ENCODE measurements at places on chromosomes 6 and 20. TPM values are rescaled to one million over a fixed set of nuclear protein-coding genes. Genes with fewer than 3 reads are reported as not detected.

Gene APCDD1L
- 0.34 TPM for total RNA-seq

Gene PEX3
- total RNA-seq = 23.0 TPM

Gene PPP1R14C
- not detected for total RNA-seq

Gene FRK
- total RNA-seq = 1.9 TPM

Gene SSTR4
- total RNA-seq = not detected

Gene NPEPL1
- 24.7 TPM for total RNA-seq

Gene PRR18
- total RNA-seq = not detected

Gene PRSS35
- total RNA-seq = 0.40 TPM

Gene SMLR1
- not detected for total RNA-seq

Gene OR5V1
- total RNA-seq = not detected

GRCh38 chr20:62064770-62065673, 659 bp downstream of the TAF4 start:
- DNase-seq = no peak

- no peak for DNase-seq
These were observed 29.2 kb downstream of the JAG1 start for GRCh38 chr20:10644458-10645204.

DNA sequence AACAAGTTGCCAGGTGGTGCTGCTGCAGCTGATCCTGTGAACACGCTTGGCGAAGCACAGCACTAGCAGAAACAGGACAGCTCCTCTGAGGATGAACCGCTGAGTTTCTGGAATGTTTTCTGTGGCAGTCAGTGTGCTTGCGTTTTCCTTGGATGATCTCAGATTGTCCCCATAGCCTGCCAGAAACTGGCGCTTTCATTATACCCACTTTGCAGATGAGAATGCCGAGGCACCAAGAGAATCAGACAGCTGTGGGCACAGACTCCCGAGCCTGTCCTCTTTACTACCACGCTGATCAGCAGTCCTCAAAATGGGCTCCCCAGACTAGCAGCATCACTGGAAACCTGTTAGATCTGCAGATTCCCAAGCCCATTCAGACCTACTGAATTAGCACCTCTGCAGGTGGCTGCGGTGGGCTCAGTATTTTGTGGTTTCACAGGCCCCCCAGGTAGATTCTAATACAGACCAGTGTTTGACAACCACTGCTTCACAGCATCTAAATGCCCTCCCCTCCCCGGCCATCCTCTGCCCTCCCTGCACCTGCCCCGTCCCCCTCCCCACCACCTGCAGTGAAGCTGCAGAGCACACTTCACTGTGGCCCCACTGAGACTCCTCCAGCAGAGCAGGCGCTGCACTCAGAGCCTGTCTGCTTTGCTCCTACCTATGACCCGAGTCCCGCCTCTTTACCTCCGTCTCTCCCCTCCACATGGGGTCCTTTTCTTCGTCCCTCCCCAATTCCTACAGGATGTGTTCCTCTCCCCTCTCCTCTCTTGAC, 29.6 kb downstream of the SPATA2 start:
- no peak for DNase-seq

DNA sequence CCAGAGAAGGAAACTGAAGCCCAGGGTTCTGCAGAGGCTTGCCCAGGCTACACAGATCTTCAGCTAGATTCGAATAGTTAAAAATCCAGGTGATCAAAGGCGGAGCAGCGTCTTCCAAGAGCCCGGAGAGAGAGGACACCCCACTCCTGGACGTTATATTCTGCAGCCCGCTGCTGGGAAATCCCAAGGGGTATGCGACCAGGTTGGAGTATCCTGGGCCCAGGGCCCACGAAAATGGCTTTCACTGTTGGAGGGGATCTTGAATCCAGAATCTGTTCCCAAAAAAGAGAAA, 44.9 kb upstream of the HLA-E start:
- DNase-seq = no peak

- no peak for DNase-seq
These were observed 157.5 kb upstream of the PMEPA1 start for GRCh38 chr20:57867181-57867803.

- DNase-seq = no peak
These were observed 18.3 kb upstream of the PLN start for GRCh38 chr6:118529756-118530155.

DNA sequence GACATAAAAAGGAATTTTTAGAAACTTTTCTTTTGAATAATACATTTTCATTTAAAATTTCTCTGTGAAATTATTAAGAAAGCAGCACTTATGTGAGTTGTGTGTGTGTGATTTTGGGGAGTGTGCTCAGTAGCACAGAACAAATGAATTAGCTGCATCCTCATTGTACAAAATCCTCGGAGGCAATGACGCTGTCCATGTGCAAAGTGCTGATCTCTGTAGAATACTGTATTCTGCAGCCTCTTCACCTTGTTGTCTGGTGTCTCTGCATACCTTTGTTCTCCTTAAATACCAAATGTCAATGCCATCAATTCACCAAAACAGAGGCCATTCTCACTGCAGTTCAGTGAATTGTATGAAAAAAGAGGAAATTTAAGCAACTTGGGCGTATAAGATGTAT, 838.4 kb downstream of the QKI start:
- peak; percentile 29 for DNase-seq

DNA sequence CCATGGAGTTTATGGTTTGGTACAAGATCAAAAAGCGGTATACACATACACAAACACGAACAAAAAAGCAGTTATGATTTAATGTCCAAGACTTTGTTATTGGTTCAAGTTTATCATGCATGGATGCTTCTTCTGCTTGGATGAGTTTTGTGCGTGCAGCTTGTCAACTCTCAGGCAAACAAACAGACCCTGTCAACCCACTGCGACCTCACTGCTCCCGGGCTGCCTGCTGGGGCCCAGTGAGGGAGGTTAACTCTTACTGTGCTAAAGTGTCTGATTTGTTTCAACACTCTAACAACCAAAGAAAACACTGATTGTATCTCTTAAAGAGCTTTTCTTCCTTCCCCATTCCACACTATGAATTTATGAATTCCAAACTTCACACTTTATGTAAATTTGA, 26.8 kb upstream of the DDR1 start:
- DNase-seq = no peak

DNA sequence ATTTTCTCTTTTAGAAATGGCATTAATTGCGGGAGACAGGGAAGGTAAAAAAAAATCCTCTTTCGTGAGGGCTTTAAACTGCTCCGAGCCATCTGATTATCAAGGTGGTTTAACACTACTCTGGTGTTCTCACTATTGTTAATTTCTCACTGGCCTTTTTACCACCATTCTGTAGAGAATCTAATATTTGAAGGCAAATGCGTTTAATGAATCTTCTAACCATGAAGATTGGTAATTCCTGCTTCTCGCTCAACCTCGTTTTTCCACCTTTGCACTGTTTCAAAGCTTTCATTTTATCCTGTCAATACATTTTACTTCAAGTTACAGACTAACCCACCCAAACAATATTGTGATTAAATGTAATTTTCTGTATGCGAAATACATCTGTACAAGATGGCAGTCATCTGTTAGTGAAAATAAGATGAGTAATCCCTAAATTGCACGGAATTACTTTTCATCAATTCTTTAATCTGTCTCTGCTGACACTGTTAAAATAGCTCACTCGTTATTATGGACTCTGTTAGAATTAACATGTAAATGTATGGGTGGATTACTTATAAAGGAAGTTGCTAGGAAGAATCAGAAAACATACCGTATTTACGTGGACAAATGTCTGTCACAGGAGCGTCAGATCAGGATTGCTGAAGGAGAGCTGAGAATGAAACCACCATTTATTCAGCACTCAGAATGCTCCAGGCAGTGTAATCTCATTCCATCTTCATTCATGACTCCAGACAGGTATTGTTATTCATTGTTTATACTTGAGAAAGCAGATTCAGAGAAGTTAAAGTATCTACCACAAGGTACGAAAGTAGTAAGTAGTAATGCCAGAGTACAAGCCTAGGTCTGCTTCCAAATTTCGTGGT, 1.1 kb upstream of the LCA5 start:
- no peak for DNase-seq

DNA sequence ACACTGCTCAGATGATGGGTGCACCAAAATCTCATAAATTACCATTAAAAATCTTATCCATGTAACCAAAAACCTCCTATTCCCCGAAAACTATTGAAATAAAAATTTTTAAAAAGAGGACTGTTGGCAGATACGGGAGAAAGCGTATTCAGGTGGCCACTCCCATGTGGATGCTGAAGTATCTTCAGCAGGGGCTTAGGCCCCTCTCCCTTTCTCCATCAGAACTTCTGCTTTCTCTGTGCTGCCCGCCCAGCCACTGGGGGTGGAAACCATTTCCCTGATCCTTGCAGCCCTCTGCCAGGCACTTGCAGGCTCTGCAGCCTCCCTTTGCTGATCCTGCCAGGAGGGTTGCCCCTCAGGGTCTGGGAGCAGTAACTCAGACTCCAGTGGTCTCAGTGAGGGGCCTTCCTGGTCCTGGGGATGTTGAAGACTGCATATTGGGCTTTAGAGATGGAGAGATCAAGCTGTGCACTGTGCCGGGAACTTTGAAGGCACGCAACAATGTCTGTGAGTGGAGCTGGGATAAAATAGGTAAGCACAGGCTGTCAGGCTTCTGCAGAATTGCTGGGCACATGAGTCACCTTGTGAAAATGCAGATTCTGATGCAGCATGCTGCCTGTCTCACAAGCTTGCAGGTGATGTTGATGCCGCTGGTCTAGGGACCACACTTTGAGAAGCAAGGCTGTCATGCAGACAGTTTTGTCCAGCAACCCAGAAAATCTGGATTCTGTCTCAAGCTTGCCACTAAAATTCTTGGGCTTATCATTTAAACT, 59.6 kb downstream of the SLC24A3 start:
- no peak for DNase-seq

DNA sequence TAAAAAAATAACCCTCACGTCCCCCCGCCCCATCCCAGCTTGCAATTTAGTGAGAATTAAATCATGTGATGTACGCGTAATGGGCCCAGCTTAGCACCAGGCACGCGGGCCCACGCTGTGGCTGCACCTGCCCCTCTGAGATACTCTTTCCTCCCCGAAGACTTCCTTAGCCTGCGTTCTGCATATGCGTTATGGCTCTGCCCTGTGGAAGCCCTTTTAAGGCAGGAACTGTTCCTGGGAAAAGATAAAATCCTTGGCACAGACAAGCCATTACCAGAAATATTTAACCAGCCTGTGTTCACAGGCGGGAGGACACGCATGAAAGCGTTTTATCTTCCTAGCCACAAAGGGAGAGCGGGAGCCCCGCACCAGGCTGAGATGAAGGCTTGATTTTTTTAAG, 311.0 kb downstream of the LRFN2 start:
- DNase-seq = no peak

- peak; percentile 50 for DNase-seq
These were observed 162.9 kb upstream of the SASH1 start for GRCh38 chr6:148179786-148180185.

DNA sequence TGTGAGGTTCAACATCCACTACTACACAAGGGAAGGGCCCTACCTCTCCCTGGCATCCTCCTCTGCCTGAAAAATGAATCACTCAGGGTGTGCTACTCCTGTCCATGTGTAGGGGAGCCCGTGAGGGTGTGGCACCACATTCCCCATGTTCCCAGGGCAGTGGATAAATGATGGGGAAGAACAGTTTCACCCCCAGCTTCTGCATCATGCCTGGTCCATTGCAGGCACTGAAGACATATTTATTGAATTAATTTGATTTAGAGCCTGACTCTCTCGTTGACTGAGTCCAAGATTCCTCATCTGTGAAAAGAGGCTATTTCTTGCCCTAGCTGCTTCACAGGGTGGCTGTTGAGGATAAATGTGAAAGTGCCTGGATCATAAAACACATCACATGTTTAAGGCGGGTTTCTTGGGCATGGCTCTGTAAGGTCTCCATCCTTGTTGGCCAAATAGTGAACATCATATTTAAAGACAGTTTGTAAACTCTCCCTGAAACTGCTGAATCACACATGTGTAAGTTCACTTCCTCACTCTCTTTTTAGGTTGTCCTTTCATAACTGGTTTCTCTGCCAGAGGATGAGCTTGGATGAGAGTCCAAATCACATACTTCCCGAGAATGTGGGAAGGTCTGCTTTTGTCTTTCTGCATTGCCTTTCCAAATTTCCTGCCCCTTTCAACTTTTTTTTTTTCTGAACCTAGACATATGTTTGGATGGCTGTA, 79.7 kb upstream of the FYN start:
- peak; percentile 38 for DNase-seq

- DNase-seq = no peak
These were observed 221.6 kb upstream of the HS3ST5 start for GRCh38 chr6:114564302-114564933.

- DNase-seq = no peak
These were observed 143.7 kb upstream of the SLC22A16 start for GRCh38 chr6:110620065-110620464.

DNA sequence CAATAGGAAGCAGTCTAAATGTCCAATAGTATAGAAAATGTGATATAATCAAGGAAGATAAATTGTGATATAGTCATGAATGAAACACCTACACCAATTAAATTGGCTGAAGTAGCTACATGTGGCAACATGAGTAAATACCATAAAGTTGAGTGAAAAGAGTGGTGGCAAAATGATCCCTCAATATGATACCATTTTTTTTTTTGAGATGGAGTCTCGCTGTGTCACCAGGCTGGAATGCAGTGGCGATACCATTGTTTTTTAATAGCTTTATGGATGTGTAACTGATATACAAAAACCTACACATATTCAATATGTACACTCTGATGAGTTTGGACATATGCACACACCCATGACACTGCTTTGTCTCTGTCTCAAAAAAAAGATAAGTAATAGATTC, 20.9 kb upstream of the ILRUN start:
- no peak for DNase-seq

- DNase-seq = no peak
These were observed 254.7 kb downstream of the ARHGAP18 start for GRCh38 chr6:129455126-129455769.

GRCh38 chr20:37823296-37823980, 79.5 kb upstream of the VSTM2L start:
- DNase-seq = no peak

GRCh38 chr6:103344554-103345163, 1515.1 kb downstream of the HACE1 start:
- DNase-seq = no peak

DNA sequence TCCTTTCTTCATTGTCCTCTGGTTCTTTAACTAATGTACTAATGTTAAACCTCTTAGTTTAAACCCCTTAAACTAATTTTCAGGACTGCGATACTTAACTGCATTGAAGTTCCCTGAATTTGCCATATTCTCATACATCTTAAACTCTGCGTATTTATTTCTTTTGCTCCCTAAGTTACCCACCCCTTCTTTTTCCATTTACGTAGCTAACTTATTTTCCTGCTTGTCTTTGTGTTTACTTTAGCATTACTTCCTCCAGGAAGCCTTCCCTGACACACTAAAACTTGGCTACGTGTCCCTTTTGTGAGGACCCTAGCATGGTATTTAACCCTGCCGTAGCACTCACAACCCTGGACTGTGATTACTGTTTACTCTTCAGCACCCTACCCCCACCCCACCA, 79.0 kb downstream of the UBR2 start:
- DNase-seq = no peak

GRCh38 chr6:35602133-35602946, 86.4 kb downstream of the FKBP5 start:
- peak; percentile 73 for DNase-seq

Measured in LHCN-M2 (cell line).